ENCODE measurements at places on chromosomes 2 and 18.

- peak; percentile 73 for DNase-seq
Observed at GRCh38 chr2:54560146-54560881, 104.2 kb downstream of the SPTBN1 start.

DNA sequence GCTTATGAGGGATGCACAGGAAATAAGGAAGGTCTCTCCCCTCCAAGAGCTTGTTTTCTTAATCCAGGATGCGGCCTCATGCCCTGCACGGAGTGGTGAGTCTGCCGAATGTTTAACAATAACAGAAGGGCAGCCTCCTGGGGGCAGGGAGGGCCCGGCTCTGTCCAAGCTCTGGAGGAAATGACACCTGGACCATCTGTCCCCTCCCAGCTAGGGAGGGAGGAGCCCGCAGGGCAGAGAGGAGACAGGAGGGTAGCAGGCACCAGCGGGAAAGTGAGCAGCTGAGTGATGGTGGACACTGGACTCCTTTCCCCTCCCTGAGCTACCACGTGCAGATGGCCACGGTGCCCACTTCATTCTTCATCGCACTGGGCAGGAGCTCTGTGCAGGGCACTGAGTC lies 398.2 kb upstream of the MYT1L start:
- DNase-seq = no peak

- DNase-seq = no peak
Observed at GRCh38 chr2:57407772-57408201, 638.8 kb upstream of the VRK2 start.

DNA sequence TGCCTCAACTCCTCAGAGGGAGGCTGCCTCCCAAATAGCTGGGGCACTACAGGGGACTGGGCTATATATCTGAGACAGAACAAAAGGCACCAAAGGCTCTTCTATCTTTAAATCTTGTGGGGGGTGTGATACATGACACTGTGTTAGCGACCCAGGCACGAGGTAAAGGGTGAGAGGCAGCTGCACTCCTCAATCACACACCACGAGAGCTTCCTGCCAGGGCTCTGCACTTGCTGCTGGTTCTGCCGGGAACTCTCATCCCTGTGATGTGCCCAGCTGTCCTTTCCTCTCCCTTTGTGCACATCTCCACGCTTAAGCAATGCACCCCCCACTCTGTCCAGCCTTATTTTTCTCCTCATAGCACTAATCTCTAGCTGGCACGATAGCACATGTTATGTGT lies 32.4 kb downstream of the NPC1 start:
- no peak for DNase-seq

- DNase-seq = no peak
Observed at GRCh38 chr2:207092818-207093217, 72.9 kb downstream of the KLF7 start.

- no peak for DNase-seq
Observed at GRCh38 chr2:167057446-167057845, 169.2 kb downstream of the XIRP2 start.

DNA sequence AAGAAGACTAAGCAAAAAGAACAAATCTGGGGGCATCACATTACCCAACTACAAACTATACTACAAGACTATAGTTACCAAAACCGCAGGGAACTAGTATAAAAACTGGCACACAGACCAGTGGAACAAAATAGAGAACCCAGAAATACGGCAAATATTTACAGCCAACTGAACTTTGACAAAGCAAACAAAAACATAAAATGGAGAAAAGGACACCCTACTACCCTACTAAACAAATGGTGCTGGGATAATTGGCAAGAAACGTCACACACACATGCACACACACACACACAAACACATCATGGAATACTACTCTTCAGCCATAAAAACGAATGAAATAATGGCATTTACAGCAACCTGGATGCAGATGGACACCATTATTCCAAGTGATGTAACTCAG lies 53.3 kb downstream of the SESTD1 start:
- no peak for DNase-seq

DNA sequence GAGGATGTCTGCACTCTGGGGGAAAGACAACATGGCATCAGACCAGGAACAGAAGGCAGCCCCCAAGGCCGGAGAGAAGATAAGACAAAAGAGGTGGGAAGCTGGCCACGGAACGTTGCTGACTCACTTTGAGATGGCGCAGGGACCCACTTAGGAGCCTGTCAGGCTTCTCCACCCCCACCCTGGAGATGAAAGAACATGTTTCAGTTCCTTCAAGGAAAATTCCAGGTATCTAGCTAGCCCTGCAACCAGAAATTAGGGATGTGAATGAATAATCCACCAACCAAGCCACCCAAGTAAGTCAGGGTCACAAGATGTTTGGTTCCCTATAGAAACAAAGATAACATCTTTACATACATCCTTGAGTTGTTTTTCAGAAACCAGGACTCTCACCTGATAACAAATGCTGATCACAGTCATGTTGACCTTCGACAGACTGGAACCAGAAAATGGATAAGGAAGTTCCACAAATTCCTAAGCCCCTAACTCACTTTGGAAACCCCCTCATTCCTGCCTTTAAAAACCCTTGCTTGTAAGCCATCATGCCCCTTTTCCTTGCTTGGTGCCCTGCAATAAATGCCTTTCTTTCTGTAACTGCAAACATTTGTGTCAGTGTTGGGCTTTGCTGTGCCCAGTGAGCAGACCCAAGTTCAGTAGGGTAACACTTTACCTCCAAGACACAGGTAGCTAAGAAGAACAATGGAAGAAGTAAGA lies 31.9 kb downstream of the PSTPIP2 start:
- DNase-seq = no peak

GRCh38 chr2:166373951-166374350 lies 1.8 kb downstream of the SCN9A start:
- no peak for DNase-seq

GRCh38 chr2:10232096-10232815 lies 70.4 kb upstream of the HPCAL1 start:
- no peak for DNase-seq

DNA sequence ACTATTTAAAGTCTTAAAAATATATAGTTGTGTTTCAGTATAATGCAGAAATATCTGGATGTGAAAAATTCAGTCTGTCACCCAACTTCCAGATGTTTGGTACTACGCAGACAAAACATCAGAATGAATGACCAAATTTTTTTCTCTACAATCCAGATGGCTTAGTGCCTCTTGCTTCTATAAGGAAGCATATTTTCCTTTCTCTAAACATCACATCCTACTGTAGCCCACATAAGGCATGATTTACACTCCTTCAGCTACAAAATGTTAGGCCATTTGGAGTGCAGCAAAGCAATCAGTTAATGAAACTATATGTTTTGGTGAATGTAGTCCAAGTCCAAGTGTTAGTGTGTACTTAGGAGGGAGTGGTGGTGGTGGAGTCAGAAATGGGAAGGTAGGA lies 162.9 kb upstream of the SIX2 start:
- DNase-seq = peak; percentile 41

- no peak for DNase-seq
Observed at GRCh38 chr2:218229239-218229638, 12.2 kb downstream of the ARPC2 start.

DNA sequence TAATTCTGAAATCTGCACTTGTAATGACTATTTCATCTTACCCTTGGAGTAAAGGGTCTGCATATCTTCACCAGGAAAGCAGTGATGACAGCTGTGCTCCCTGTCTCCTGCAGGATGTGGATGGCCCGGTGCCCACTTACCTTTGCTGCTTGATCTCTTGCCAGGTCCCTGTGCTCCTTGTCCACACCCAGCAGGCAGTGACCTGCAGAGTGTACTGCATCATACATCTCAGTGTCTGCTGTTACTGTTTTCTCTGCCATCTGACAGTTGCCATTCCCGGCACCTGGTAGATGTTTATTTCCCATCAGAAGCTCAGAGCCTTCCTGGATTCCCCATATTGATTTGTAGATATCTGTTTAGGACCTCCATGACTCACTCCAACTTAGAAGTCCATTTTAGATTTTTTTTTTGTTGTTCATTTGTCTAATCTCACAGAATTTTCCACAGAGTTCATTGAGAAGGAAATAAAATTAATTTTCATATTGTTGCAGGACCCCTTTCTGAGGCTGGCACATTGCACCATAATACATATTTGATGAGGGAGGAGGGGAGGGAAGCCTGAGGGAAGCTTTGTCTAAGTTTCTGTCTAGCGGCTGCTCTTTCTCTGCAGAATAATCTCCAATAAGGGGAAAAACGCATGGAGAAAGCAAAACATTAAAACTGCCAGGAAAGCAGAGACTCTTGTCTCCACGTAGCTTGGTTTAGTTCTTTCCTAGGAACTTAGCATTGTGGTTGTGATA lies 697.5 kb upstream of the RAB6C start:
- no peak for DNase-seq

DNA sequence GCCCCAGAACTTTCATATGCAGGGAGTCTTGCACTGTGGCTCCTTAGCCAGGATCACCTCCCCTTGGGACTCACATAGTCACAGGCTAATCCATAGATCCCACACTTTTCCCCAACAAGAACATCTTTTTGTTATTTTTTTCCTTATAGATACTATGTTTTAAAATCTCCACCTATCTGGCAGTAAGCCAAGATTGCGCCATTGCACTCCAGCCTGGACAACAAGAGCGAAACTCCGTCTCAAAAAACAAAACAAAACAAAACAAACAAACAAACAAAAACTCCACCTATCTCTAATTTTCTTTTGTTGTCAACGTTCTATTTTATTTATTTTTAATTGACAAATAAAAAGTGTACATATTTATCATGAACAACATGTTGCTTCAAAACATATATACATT lies 141.7 kb downstream of the PDE11A start:
- DNase-seq = no peak

GRCh38 chr2:162636206-162636728 lies 202.3 kb downstream of the KCNH7 start:
- no peak for DNase-seq

- DNase-seq = no peak
Observed at GRCh38 chr2:10312437-10312957, 9.8 kb downstream of the HPCAL1 start.

DNA sequence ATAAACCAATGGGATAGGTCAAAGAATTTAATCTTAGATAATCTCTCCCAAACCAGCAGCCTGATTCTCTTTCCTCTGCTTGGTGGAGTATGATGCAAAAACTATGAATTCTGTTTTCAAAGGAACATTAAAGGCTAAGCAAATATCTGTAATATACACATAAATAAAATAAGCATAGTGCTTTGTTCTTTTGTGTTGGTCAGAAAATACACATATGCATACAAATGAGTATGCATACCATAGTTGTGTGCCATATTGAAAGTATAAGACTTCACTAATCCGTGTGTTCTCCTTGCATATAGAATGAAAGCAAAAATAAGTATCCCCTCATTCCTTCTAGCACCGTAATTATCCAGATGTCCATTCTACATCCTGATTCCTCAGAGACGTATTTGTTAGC lies 1949.7 kb upstream of the CELF4 start:
- DNase-seq = no peak

- DNase-seq = no peak
Observed at GRCh38 chr2:43080571-43081021, 145.8 kb downstream of the ZFP36L2 start.

DNA sequence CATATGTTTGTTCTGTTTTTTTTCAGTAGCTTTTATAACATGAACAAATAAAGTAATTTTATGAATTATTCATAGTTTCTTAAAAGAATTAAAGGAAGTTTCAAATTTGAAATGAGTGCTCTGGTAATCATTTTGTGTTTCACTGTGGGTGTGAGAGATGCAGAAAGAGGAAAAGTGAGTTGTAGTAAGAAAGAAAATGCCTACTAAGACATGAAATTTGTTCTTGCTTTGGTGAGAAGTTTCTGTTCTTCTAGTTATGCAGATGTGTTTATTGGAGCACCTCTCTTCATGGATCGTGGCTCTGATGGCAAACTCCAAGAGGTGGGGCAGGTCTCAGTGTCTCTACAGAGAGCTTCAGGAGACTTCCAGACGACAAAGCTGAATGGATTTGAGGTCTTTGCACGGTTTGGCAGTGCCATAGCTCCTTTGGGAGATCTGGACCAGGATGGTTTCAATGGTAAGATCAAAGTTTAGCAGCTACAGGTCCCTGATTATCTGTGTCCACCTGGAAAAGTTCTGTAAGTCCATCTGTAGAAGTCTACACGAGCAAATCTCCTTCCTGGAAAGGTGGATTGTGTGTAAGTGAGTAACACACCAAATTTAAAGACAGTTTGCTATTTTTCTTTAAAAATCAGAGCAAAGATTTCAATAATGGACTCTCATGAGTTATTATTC lies 51.4 kb downstream of the ITGAV start:
- peak; percentile 17 for DNase-seq

DNA sequence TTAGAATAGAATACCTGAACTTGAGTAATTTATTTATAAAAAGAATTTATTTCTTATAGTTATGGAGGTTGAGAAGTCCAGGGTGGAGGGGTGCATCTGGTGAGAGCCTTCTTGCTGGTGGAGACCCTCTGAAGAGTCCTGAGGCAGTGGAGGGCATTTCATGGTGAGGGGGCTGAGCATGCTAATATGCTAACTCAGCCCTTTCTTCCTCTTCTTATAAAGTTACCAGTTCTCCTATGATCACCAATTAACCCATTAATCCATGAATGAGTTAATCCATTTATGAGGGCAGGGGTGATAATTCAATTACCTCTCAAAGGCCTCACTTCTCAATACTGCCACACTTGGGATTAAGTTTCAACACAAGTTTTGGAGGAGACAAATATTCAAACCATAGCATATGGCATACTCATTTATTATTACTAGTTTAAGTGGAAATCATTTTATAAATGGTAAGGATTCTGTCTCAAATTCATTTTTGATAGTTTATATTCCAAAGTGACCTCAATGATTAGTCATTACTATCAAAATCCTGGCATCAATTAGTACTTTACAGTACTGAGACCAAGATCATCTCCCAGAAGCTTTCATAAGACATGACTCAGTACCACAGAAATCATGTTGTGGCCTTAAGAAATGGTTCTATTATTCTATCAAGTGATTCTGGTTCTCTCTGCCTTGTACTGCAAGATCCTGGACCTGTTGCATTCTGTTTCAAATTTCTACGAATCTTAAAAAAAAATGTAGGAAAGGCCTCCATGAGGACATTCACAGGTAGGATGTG lies 5.5 kb downstream of the ZNF396 start:
- no peak for DNase-seq

GRCh38 chr2:128458505-128458904 lies 139.8 kb upstream of the HS6ST1 start:
- no peak for DNase-seq

DNA sequence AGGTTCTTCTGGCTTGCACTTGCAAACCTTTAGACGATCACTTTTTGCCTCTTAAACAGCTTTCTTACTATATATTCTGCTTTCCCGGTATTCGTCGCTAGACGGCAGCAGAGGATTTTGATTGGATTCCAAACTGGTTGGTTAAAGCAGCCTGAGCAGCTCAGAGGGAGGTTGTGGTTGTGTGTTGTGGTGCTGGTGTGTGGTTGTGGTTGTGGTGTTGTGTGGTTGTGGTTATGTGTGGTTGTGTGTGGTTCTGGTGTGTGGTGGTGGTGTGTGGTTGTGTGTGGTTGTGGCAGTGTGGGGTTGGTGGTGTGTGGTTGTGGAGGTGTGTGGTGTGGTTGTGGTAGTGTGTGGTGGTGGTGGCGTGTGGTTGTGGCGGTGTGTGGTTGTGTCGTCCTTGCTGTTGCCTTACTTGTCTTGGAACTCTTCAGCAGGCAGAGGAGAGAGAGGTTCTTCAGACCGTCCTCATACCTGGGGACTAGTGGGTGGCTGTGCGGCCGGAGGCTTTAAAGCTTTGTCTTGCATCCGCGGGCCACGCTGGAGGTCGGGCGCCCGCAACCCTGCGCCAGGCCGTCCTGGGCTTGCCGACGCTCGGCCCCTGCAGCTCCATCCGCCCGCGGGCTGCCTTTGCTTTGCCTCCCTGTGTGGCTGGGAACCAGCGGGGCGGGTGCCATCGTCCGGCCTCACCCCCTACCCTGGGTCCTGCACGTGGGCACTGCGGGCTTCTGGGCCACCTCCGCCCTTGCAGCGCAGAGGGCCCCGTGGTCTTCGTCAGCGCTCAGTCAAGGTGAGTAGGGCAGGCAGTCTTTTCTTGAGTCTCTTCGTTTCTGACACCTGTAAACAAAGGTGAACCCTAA lies 190.8 kb downstream of the ARHGAP28 start:
- DNase-seq = peak; percentile 33

All from right kidney (tissue), 9 donors.